ENCODE measurements at places on chromosomes 7 and 10. TPM values are rescaled to one million over a fixed set of nuclear protein-coding genes. Genes with fewer than 3 reads are reported as not detected.

- H3K27ac ChIP-seq, result peak overlapping the region; percentile 96
- peaks cover 3% of the 10 kb centered on the region for H3K36me3 ChIP-seq
- peaks cover 68% of the 10 kb centered on the region for H3K4me1 ChIP-seq
Observed at GRCh38 chr7:28291559-28291958, 111.0 kb upstream of the JAZF1 start.

DNA sequence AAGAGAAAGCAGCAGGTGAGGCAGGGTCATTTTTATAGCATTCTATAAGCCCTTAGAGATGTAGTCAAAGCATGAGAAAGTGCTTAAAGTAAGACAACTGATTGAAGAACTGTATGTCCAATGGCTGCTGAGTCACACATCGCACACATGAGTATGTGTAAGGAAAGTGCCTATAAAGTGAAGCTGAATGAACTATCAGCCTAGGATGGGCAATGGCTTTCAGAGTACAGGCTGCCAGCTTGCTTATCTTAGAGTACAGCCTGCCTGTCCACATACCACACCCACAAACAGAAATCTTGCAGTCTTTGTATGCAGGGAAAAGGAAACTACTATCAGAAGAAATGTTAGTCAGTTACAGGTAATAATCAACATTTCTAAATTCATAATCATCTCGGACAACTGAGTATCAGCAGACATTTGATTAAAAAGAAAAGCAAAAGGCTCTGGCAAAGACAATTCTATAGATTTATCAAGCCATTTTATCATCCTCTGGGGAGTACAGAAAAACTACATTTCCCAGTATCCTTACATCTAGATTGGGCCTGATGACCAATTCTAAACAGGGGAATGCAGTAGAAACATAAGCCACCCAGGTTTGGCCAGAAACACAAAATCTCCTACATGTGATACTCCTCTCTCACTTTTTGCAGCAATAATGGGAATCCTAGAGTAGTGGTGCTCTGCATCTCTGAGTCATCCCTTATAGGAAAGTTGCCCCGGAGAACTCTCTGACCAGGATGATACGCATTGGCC lies 16.2 kb upstream of the EPHB6 start:
- H3K36me3 ChIP-seq, result no peaks in the 10 kb centered on the region
- H3K4me3 ChIP-seq, result no peak overlapping the region
- H3K27ac ChIP-seq, result no peak overlapping the region
- H3K4me1 ChIP-seq, result peaks cover 10% of the 10 kb centered on the region
- H3K27me3 ChIP-seq, result no peaks in the 10 kb centered on the region

- H3K27me3 ChIP-seq, result no peaks in the 10 kb centered on the region
- H3K27ac ChIP-seq, result no peak overlapping the region
- H3K36me3 ChIP-seq, result no peaks in the 10 kb centered on the region
- no peak overlapping the region for H3K4me3 ChIP-seq
Observed at GRCh38 chr10:89426230-89426868, 12.0 kb downstream of the IFIT5 start.

DNA sequence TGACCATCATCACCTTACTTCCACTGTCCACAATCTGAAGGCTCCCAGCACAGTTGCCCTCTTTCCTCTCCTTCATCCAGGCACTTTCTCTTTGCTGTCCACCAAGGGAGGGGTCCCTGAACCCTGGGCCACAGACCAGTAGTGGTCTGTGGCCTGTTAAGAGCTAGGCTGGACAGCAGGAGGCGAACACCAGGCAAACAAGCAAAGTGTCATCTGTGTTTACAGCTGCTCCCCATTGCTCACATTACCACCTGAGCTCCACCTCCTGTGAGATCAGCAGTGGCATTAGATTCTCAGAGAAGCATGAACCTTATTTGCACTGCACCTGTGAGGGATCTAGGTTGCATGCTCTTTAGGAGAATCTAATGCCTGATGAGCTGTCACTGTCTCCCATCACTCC lies 27.7 kb downstream of the FZD1 start:
- DNase-seq, result peak; percentile 16
- peaks cover 15% of the 10 kb centered on the region for H3K4me1 ChIP-seq
- no peak overlapping the region for H3K27ac ChIP-seq

DNA sequence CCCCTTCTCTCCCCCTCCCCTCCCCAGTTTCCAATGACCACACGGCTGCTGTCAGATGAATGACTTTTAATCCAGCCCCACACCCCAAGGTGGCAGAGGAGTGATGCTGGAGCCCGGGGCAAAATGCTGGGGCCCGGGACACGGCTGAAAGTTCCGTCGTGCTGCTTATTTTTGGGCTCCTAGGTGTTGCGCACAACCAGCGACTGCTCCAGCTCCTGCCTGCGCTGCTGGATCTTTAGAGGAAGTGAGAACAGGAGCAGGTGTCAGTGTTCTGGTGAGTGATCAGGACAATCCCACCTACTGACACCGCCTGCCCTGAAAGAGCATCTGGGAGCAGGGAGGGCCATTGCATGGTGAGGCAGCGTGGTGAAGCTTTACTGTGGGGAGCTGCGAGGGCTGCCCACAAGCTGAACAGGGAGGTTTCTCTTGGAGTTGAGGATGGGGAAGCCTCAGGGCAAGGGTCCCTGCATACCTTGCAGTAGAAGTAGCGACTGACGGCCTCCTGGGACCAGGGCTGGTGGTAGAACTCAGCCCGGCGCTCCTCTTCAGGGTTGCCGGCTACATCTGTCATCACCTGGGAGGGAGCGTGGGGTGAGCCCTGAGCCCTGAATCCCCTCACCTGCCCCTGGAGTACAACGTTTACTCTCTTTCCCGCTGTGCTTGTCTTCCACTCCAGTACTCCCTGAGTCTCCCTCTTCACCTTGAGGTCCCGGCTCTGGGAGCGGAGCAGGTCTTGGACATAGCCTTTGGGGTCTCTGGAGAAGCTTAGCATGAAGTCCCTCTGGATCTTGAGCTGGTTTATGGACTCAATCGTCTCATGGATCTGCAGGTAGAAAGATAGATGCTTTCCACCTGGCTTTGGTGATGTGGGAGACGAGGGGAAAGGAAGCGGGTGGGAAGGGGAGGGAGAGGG lies 6.9 kb downstream of the CHPF2 start:
- peaks cover 13% of the 10 kb centered on the region for H3K4me1 ChIP-seq
- peaks cover 9% of the 10 kb centered on the region for H3K36me3 ChIP-seq
- no peak overlapping the region for H3K4me3 ChIP-seq
- no peak for DNase-seq
- H3K27me3 ChIP-seq, result no peaks in the 10 kb centered on the region
- no peak overlapping the region for H3K27ac ChIP-seq

GRCh38 chr10:2897619-2898508 lies 169.5 kb upstream of the PFKP start:
- H3K4me1 ChIP-seq, result no peaks in the 10 kb centered on the region
- H3K36me3 ChIP-seq, result no peaks in the 10 kb centered on the region
- H3K27ac ChIP-seq, result no peak overlapping the region
- no peaks in the 10 kb centered on the region for H3K27me3 ChIP-seq

- H3K4me3 ChIP-seq, result no peak overlapping the region
- peaks cover 13% of the 10 kb centered on the region for H3K4me1 ChIP-seq
- no peak for DNase-seq
- no peaks in the 10 kb centered on the region for H3K27me3 ChIP-seq
- H3K27ac ChIP-seq, result no peak overlapping the region
- 0 out of 2 replicates have a peak, but pooled peaks cover 5% of the 10 kb centered on the region for H3K36me3 ChIP-seq
Observed at GRCh38 chr10:70359017-70359550, 23.3 kb downstream of the LRRC20 start.

GRCh38 chr10:13613519-13613918 lies 26.8 kb downstream of the PRPF18 start:
- no peak for DNase-seq
- peaks cover 27% of the 10 kb centered on the region for H3K36me3 ChIP-seq
- peaks cover 34% of the 10 kb centered on the region for H3K4me1 ChIP-seq
- no peak overlapping the region for H3K4me3 ChIP-seq
- H3K27me3 ChIP-seq, result no peaks in the 10 kb centered on the region
- H3K27ac ChIP-seq, result no peak overlapping the region

DNA sequence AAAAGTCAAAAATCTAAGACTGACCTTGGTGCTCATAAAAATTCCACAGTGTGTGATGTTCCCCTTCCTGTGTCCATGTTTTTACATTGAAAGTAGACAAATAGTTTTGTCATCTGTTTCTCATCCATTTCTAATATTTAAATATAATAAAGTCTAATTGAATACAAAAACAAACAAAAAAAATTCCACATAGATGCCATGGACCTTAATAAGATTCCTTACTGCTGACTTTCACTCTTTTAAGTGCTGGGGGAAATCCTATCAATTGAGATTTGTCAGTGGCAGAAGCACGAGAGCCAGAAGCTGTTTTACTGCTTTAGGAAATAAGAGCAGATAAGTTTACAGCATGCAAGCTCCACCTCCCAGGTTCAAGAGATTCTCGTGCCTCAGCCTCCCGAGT lies 310.0 kb downstream of the ABCA13 start:
- no peak for DNase-seq
- H3K36me3 ChIP-seq, result peaks cover 9% of the 10 kb centered on the region
- H3K27me3 ChIP-seq, result no peaks in the 10 kb centered on the region
- H3K4me3 ChIP-seq, result no peak overlapping the region
- no peaks in the 10 kb centered on the region for H3K4me1 ChIP-seq

- H3K36me3 ChIP-seq, result no peaks in the 10 kb centered on the region
- H3K27me3 ChIP-seq, result peaks cover 2% of the 10 kb centered on the region
- peaks cover 34% of the 10 kb centered on the region for H3K4me1 ChIP-seq
- H3K4me3 ChIP-seq, result no peak overlapping the region
Observed at GRCh38 chr10:131755200-131755599, 145.6 kb upstream of the PPP2R2D start.

GRCh38 chr10:124125305-124126116 lies 32.1 kb upstream of the CHST15 start:
- DNase-seq, result peak; percentile 35
- peaks cover 6% of the 10 kb centered on the region for H3K27me3 ChIP-seq
- H3K36me3 ChIP-seq, result no peaks in the 10 kb centered on the region
- H3K4me3 ChIP-seq, result no peak overlapping the region
- no peak overlapping the region for H3K27ac ChIP-seq
- H3K4me1 ChIP-seq, result peaks cover 3% of the 10 kb centered on the region

DNA sequence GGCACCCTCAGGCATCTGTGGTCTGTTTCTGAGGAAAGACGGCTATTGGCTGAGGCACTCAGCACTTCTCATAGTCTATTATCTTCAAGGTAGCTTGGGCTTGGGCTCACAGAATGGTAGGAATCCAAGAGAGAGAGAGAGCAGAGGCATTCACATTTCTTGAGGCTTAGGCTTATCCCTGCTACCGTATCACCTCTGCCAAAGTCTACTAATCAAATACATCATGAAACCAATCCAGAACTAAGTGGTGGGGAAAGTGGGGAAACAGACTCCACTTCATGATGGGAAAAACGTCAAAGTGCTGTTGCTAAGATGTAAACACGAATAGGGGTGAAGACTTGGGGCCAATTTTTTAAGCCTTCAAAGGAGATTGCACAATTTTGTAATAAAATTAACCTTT lies 271.1 kb upstream of the SEMA3D start:
- DNase-seq, result peak; percentile 5
- no peak overlapping the region for H3K27ac ChIP-seq
- no peaks in the 10 kb centered on the region for H3K4me1 ChIP-seq
- H3K36me3 ChIP-seq, result no peaks in the 10 kb centered on the region

GRCh38 chr10:121675344-121675743 lies 77.1 kb upstream of the FGFR2 start:
- peaks cover 5% of the 10 kb centered on the region for H3K4me1 ChIP-seq
- no peak overlapping the region for H3K27ac ChIP-seq
- no peak overlapping the region for H3K4me3 ChIP-seq
- H3K27me3 ChIP-seq, result no peaks in the 10 kb centered on the region

DNA sequence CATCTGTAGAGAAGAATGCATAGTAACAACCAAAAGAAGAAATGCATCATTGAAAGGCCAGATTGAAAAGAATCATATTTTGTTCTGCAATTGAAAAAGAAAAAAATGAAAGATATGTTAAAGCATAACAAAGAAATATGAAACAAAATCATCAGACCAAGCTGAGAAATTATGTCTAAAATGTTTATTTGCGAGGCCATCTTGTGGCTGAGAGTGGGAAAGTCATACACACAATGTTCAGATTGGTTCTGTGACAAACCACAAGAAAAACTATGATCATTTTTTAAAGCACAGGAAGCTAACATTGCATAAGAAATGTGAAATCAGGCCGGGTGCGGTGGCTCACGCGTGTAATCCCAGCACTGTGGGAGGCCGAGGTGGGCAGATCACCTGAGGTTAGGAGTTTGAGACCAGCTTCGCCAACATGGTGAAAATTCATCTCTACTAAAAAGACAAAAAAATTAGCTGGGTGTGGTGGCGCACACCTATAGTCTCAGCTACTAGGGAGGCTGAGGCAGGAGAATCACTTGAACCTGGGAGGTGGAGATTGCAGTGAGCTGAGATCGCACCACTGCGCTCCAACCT lies 36.6 kb downstream of the ABCB5 start:
- H3K36me3 ChIP-seq, result no peaks in the 10 kb centered on the region
- H3K27me3 ChIP-seq, result peaks cover 37% of the 10 kb centered on the region
- no peak overlapping the region for H3K4me3 ChIP-seq
- H3K27ac ChIP-seq, result no peak overlapping the region

DNA sequence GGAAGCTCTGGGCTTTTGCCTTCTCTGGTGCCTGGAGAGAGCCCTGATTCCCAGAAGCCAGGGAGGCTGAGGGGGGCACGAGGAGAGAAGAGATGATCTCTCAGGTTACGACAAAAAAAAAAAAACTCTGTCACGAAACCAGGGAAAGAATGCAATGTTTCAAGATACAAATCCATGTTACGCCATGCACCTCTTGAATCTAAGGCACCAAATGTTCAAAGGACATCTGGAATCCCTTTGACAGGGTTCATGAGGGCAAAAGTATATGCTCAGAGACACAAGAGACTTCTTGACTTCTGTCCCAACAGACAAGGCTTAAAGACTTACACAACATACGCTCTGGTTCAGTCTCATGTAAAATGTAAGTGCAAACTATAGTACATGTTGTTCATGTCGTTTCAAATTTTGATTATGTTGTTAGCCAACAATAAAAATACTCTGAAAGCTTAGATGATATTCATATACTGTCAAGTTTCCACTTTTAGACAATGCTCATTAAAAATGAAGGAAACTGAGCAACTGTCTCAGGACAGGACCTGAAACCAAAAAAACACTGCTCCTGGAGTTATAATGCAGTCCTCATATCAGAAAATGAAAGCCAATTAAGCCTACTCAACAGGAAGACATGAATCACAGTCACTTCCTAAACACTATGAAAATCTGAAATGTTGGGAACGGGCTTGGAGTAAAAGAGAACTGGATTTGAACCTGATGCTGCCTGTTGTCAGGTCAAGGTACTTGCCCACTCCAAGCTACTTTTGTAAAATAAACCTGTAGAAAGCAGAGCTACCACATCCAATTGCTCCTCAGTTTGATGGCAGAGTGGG lies 72.3 kb downstream of the CHCHD3 start:
- no peaks in the 10 kb centered on the region for H3K27me3 ChIP-seq
- no peaks in the 10 kb centered on the region for H3K36me3 ChIP-seq
- H3K4me3 ChIP-seq, result no peak overlapping the region
- peak overlapping the region; percentile 34 for H3K27ac ChIP-seq

FHIP2A gene
- total RNA-seq, result 14.3 TPM

PGAM2 gene
- total RNA-seq, result 2.4 TPM

DRGX gene
- not detected for total RNA-seq

RBP4 gene
- total RNA-seq, result 2.2 TPM

UCN3 gene
- total RNA-seq, result not detected

MRC1 gene
- total RNA-seq, result 0.46 TPM

SPDYE8 gene
- total RNA-seq, result not detected

LIPK gene
- not detected for total RNA-seq

Measured in WTC11 (cell line).